ENCODE measurements at places on chromosomes 6 and 20. TPM values are rescaled to one million over a fixed set of nuclear protein-coding genes. Genes with fewer than 3 reads are reported as not detected.
A peak's percentile ranks its signal among the peaks of the same experiment; 100 is the strongest.

- H3K27me3 ChIP-seq, result no peaks in the 10 kb centered on the region
- H3K4me3 ChIP-seq, result no peak overlapping the region
- no peaks in the 10 kb centered on the region for H3K36me3 ChIP-seq
- no peak overlapping the region for H3K27ac ChIP-seq
- peaks cover 19% of the 10 kb centered on the region for H3K4me1 ChIP-seq
Observed at GRCh38 chr6:437037-437392, 45.5 kb downstream of the IRF4 start.

- peaks cover 14% of the 10 kb centered on the region for H3K27me3 ChIP-seq
- no peaks in the 10 kb centered on the region for H3K36me3 ChIP-seq
- H3K4me1 ChIP-seq, result no peaks in the 10 kb centered on the region
- DNase-seq, result no peak
Observed at GRCh38 chr6:150128425-150128824, 14.4 kb upstream of the PPP1R14C start.

DNA sequence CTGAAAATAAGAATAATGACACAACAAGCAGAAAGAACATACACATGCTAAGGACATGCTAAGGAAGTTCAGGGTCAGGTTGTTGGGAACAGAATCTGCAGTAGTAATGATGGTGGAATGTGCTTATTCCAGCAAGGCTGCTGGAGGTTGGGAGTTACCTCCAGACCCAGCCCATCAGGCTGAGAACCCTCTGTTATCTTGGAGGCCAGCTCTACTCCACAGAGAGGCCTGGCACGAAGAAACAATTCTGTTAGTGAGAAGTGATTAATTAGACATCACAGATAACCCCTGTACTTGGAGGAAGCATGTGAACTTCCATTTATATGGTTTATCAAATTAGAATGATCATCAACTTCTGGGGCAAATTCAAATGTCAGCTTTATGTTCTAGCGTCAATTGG, 22.1 kb upstream of the ARHGAP18 start:
- H3K4me1 ChIP-seq, result no peaks in the 10 kb centered on the region
- no peak for DNase-seq
- H3K4me3 ChIP-seq, result no peak overlapping the region
- H3K27ac ChIP-seq, result no peak overlapping the region
- H3K27me3 ChIP-seq, result no peaks in the 10 kb centered on the region
- no peaks in the 10 kb centered on the region for H3K36me3 ChIP-seq

DNA sequence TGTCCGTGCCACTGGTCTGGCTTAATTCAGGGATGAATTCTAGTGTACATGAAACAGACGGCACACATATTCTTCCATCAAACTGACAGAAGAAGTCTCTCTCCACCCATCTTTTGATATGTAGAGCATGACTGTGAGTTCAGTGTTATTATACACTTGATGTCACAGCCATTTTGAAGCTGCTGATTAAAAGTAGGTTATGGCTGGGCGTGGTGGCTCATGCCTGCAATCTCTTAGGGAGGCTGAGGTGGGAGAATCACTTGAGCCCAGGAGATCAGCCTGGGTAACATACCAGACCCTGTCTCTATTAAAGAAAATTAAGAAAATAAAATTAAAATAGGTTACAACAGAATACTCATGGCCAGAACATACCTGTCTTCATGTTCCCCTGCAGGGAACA, 20.7 kb downstream of the C6orf15 start:
- H3K27ac ChIP-seq, result no peak overlapping the region
- no peak for DNase-seq
- H3K4me1 ChIP-seq, result peaks cover 21% of the 10 kb centered on the region
- H3K4me3 ChIP-seq, result no peak overlapping the region

DNA sequence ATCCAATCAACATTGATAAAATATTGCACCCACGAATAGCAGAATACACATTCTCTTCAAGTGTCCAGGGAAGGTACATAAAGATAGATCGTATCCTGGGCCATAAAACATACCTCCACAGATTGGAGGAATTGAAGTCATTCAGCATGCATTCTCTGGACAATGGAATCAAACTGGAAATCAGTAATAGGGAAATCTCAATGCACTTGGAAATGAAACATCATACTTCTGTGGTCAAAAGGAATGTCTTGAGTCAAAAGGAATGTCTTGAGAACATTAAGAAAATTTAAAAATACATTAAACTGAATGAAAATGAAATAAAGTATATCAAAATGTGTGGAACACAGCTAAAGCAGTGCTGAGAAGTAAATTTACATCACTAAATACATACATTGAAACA, 138.8 kb downstream of the TFAP2A start:
- H3K27ac ChIP-seq, result no peak overlapping the region
- DNase-seq, result no peak
- no peaks in the 10 kb centered on the region for H3K4me1 ChIP-seq
- peaks cover 4% of the 10 kb centered on the region for H3K27me3 ChIP-seq

DNA sequence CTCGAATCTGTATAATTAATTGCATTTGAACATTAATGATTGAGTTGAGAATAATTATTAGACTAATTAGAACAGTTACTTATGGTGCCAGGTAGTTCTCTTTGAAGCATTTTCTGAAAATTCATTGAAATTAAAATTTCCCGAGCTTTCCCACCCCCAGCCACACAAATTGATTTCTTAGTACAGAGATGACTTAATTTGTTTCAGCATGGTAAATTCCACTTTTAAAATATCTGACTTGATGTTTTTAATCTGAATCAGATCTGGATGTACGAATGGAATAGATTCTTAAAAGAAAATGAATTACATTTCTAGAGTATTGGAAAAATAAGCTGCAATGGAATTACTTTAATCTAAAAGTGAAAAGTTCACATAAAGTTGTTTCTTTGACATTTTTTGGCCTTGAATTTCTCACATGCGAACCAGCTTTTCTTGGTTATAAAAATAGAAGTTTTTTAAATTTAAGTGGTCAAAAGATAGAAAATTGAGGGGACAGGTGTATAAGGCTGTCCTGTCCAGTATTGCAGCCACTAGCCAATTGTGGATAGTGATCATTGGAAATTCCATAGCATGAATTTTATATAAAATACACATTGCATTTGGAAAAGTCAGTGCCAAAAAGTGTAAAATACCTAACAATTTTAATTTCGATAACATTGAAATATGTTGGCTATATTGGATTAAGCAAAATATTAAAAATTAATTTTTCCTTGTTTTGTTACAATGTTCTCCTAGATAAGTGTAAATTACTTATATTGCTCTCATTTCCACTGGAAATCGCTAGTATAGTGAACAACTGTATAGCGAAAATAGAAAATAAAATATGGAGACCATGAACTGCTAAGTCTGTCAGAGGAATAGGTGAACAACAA, 102.9 kb downstream of the OR2B2 start:
- peaks cover 51% of the 10 kb centered on the region for H3K4me1 ChIP-seq
- H3K36me3 ChIP-seq, result peaks cover 13% of the 10 kb centered on the region
- peak overlapping the region; percentile 96 for H3K4me3 ChIP-seq
- H3K27me3 ChIP-seq, result no peaks in the 10 kb centered on the region

DNA sequence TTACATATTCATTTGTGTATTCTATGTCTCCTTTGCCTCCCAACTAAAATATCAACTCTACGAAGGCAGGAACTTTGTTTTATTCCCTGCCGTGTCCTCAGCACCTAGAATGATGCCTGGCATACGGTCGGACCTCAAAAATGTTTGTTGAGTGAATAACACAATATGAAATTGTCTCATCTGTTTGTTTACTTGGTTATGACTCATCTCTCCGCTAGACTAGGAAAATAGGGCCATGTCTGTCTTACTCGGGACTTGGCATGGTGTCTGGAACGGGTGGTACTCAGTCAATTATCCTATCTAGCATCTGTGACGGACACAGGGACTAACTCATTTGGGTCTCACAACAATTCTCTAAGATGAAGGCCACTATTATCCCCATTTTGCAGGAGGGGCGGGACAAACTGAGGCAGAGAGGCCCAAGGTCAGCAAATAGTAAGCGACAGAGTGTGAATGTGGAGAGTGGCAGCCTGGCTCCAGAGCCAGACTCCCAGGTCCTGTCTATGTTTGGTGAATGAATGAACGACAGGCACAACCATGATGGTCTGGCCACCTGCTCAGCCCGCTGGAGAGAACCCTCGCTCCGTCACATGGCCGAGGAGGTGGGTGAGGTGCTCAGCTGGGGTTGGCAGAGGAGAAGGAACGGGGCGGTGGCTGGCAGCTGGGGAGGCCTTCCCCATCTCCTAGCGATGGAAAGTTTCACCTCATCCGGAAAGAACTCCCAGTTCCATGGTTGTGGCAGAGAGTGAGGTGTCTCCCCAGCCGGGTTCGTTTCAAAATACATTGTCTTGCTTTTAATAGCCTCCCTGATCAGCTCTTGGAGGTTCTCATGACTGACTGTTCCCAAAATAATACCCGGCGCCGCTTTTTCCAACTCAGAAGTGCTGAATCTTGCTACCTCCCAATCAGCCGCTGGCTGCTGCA, 27.6 kb upstream of the NFATC2 start:
- H3K27ac ChIP-seq, result no peak overlapping the region
- DNase-seq, result no peak
- no peaks in the 10 kb centered on the region for H3K4me1 ChIP-seq

DNA sequence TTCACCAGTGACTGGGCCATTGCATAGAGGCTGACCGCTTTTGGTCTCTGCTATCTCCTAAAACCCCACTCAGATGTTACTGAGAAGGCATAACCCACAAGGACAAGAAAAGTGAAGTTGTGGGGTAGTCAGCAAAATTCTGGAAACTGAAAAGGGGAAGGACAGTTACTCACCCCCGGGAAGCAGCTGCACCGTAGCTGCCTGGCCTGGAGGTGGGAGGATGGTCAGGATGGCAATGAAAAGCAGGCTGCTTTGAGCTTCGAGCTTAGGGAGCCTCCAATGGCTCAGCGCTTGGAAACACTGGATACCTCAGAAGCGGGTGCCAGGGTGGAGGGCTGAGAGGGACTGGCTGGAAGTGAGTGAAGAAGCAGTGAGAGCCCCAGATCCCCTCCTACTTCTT, 56.0 kb downstream of the KCNK5 start:
- no peaks in the 10 kb centered on the region for H3K4me1 ChIP-seq
- no peaks in the 10 kb centered on the region for H3K36me3 ChIP-seq
- peaks cover 3% of the 10 kb centered on the region for H3K27me3 ChIP-seq
- no peak overlapping the region for H3K4me3 ChIP-seq

GRCh38 chr6:125558907-125559306, 190.5 kb upstream of the HEY2 start:
- no peaks in the 10 kb centered on the region for H3K36me3 ChIP-seq
- DNase-seq, result no peak
- H3K4me1 ChIP-seq, result no peaks in the 10 kb centered on the region
- H3K27me3 ChIP-seq, result peaks cover 21% of the 10 kb centered on the region

GRCh38 chr6:53536561-53536960, 8.3 kb downstream of the GCLC start:
- no peaks in the 10 kb centered on the region for H3K27me3 ChIP-seq
- H3K4me3 ChIP-seq, result no peak overlapping the region
- no peak overlapping the region for H3K27ac ChIP-seq
- peaks cover 8% of the 10 kb centered on the region for H3K36me3 ChIP-seq
- no peak for DNase-seq

DNA sequence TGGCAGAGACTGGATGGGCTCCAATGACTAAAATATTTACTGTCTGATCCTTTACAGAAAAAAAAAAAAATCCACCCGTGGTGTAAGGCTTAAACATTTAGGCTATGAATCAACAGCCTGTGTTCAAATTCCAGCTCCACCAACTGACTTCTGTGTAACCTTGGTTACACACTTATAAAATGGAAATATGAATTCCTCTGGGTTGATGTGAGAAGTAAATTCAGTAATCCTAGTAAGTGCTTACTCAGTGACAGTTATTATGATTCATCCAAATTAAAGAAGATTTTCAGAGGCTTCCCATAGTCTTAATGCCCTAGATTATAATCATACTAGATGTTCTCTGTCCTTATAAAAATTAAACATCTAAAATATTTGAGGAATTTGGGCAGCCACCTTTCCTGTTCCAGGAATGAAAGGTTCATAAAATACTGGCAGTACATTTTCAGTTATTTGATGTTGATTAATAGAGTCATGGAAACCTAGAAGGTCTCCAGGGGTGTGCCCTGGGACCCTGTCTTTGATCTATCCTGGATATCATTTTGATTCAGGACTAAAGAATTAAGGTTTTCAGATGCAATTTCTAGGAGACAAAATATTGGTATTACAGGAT, 180.3 kb upstream of the ZNF217 start:
- no peak overlapping the region for H3K4me3 ChIP-seq
- DNase-seq, result no peak
- H3K36me3 ChIP-seq, result no peaks in the 10 kb centered on the region
- no peaks in the 10 kb centered on the region for H3K4me1 ChIP-seq
- no peaks in the 10 kb centered on the region for H3K27me3 ChIP-seq

DNA sequence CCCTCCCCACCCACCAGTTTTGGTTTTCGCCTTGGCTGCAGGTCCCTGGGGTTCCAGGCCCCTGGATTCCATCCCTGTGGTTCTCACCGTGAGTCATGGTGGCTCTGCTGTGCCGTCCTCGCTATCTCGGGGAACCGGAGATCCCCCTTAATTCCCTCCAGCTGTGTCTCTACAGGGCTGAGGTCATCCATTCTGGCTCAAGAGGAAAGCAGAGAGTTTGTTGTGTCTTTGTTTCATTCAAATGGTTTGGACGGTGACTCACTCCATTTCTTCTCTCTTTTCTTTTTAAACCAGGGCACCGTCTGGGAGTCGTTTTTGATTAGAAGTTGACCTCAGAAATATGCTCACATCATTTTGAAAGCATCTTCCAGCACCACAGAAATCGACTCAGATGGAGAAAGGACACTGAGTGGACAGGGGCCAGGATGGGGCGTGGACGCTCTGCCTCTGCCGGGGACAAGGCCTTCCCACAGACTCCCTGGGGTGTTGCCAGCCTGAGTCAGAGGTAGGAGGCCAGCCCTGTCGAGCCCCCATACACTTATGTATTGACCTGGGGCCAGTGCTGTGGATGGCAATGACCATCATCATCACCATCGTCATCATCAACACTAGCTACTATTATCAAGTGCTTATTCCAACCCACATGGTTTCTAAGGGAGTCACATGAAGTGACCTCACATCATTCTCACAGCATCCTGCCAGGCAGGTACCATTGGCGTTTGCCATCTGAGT, 176.2 kb downstream of the NFATC2 start:
- no peak for DNase-seq

DNA sequence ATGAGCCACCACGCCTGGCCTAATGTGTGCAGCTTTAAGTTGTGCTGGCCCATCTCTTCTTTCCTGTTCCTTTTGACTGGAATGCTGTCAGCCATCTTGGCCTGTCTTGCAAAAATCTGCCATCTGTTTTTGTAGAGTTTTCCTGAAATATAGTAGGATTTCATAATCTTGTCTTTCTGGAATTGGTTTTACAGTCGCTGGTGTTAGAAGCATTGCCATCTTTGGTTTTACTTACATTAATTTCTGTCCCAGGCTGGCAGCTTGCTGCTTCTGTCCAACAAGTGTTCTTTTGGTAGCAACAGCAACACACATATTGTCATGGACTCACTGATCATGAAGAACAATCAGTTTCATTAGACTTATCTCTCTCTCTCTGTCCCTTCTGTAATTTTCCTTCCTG, 29.1 kb upstream of the TULP1 start:
- H3K4me3 ChIP-seq, result no peak overlapping the region
- H3K27me3 ChIP-seq, result no peaks in the 10 kb centered on the region
- H3K27ac ChIP-seq, result no peak overlapping the region
- H3K4me1 ChIP-seq, result no peaks in the 10 kb centered on the region

NOX3 gene
- not detected for total RNA-seq

CPXM1 gene
- 9.8 TPM for total RNA-seq

PRDM1 gene
- total RNA-seq, result 16.3 TPM

HINT3 gene
- total RNA-seq, result 11.1 TPM
